ENCODE measurements at places on chromosomes 2 and 18.

DNA sequence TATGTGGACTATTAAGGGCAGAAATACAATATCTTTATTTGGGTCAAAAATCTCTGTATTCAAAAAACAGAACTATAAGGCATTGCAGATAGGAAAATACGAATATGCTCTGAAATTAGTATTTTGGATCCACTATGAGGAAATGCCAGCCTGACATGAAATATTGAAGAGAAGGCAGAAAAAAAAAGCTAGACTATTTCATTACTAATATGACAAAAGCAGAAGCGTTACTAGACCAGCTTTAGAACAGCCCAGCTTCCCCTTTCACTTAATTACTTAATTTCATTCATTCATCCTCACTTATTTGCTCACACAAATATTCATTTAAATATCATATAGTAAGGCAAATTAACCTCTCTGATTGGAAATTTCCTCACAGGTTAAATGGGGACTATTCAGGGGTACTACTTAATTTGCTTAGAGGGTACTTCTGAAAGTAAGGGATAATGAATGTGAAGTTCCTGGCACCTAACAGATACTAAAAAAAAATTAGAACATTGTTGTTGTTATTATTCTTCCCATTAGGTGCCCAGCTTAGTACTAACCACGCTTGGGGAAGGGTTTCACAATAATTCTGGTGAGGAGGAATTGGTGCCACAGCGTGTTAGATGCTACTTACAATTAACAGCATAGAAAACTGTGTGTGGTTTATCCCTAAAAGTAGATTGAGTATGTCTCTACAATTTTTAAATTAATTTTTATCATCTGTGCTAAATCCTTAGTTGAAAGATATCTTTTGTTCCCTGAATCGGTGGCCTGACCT, 71.1 kb upstream of the CTLA4 start:
- no peak for DNase-seq

- no peak for DNase-seq
These were observed 23.0 kb upstream of the CEP68 start for GRCh38 chr2:65033178-65033577.

- DNase-seq = no peak
These were observed at the start of gene DPP10 for GRCh38 chr2:114442510-114442909. TSS of gene DPP10 (plus strand) at chr2:114442641.

DNA sequence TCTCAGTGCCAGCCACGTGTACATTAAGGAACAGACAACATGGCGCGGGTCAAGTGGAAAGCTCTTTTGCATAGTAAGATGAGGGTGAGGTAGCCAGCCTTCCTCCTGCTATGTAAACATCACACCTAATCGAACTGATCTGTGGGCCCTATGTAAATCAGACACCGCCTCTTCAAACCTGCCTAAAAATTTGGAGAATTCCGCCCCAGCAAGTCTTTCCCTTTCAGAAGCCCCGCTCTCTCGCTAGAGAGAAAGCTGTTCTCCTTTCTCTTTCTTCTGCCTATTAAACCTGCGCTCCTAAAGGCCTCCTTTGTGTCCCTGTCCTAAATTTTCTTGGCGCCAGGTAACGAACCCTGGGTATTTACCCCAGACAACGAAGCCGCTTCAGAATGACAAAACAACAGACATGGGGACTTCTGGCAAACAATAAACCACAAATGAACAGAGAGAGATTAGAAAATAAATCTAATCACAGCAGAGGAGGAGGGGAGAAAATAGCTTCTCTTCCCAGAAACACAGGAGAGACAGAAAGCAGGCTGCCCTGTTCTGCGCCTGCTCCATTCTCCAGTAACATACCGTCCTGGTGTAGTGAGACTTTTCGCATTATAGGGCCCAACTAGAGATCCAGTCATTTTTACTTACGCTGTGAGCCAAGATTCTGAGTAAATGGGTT, 31.9 kb upstream of the CYP1B1 start:
- DNase-seq = no peak

DNA sequence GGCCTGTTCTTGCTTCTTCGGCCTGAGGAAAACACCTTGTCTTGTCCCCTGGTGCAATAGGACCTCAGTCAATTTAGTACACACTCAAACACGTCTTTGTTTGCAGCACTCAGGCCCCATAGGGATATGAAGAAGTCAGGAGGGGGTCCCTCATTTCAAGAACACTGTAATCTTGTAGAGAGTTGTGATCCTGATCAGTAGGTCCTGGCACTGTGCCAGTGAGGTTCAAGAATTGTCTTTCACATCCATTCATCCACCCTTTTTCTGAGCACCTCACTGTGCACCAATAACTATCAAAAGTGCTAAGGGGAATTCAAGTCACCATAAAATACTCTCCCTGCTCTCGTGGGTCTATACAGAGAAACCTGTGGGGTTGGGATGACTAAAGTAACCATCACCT, 131.4 kb upstream of the LHCGR start:
- no peak for DNase-seq

DNA sequence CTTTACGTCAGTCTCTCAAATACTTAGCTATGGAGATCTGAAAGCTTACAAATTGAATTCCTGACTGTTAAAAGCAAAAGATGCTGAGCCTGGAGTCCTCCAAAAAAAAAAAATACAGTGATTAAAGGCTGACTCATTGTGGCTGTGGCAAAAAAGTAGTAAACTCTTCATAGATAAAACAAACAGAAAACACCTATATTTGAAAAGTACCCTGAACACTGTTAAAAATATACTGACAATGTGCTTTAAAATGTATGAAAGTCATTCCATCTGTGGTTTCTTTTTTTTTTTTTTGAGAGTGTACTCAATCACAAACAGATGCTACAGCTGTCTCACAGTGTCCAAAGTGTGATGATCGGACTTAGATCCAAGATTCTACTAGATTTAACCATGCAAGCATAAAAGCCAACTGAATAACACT, 267.6 kb upstream of the CYP26B1 start:
- DNase-seq = no peak

DNA sequence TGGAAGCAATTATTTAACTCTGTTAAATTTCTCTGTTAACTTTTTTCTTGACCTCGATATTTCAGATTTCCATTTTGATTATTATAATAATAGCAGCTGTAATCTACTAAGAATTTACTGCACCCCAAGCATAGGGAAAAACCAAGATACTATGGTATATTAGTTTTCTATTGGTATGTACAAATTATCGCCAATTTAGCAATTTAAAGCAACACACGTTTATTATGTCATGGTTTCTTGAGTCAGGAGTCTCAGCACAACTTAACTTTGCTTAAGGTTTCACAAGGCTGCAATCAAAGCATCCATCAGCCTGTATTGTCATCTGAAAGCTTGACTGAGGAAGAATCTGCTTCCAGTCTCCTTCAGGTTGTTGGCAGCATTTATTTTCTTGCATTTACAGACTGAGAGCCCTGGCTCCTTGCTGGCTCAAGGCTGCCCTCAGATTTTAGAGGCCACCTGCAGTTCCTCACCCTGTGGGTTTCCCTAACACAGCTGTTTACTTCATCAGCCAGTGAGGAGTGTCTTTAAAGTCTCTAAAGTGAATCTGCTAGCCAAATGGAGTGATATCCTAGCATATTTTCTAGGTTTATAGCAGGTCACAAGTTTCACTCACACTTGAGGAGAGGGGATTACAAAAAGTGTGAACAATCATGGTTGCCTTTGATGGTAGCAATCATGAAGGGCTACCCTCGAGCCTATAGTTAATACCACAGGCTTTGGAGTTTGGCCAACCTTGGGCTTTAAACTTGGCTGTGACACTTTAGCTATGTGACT, 4.4 kb upstream of the VPS54 start:
- DNase-seq = no peak

- DNase-seq = no peak
These were observed 166.9 kb upstream of the KLF7 start for GRCh38 chr2:207332480-207333212.

DNA sequence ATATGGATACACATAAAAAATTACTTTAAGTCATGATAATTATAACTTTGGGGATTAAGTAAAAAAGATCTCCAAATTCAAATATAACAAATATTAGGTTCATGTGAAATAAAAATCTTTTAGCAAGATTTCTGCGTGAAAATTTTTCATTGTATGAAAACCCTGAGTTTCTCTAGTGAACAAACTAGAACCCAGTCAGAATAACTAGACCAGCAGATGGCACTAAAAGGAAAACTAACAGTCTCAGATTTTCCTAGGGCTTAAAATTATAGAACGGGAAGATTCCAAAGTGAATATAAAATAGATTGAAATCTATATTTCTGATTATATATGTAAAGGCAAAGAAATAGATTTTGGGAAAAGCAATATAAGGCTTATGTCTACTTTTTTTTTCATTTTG, 43.3 kb downstream of the TMEM200C start:
- DNase-seq = no peak

- DNase-seq = no peak
These were observed 100.9 kb downstream of the DPP10 start for GRCh38 chr2:114543236-114543766.

DNA sequence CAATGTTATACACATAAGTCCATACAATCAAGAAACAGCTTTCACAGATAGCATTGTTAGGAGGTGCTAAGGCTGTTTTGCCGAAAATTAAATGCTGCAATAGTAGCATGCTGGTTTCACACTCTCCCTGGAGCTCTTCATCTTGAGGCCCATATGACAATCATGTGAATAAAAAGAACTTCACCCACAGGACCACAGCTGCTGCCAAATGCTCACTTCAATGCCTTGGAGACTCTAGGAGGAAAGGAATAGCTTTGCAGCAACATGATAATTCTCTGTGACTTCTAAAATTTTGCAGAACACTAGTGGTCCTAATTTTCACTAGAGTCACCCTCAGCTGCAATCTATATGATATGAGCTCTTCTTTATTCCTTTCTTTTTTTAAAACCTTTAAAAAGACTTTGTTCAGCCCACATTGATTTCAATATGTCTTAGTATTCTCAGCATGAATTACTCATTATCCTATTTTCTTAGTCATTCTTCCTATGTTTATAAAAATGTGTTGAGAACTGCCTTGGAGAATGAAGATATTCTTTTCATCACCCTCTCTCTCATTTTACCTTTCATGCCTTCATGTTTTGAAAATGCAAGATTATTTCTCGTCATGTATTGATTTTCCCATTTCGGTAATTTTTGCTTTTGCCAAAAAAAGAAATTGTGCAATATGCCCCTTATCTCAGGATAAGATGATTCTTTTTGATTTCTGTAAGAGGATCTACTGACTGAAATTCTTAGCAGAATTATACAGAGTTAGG, 108.2 kb downstream of the PDE1A start:
- no peak for DNase-seq

DNA sequence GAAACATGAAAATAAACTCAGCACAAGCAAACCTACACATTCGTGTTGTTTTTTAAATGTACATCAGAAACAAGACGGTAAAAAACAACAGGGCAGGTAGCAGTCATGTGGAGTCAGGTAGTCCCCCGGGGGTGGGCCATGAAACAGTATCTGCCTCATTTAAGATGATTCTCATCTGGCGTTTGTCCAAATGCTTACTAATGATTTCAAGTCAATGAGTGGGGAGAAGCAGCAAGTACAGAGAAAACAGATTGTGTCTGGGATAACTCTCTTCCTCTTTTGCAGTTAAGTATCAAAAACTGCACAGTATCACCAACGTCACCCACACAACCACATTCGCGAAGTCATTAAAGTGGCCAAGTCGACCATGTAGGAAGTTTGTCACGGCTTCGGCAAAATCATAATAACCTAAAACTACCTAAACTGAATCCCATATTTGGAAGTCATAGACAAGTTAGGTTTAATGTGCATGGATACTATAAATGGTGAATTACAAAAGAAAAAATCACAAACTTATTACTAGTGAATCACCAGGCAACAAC, 1.3 kb downstream of the LAPTM4A start:
- peak; percentile 13 for DNase-seq

DNA sequence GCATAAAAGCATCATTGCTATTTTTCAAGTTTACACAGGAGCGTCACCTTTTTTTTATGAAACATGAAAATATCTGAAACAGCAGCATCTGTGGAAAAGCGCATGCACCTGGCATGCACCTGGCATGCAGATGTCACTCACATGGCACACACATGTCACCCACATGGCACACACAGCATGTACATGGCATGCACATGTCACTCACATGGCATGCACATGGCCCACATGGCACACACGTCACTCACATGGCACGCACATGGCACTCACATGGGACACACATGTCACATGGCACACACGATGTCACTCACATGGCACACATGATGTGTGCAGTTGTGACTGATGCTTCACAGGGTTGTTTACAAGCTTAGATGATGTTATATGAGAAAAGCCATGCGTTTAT, 188.0 kb downstream of the ZNF407 start:
- no peak for DNase-seq

DNA sequence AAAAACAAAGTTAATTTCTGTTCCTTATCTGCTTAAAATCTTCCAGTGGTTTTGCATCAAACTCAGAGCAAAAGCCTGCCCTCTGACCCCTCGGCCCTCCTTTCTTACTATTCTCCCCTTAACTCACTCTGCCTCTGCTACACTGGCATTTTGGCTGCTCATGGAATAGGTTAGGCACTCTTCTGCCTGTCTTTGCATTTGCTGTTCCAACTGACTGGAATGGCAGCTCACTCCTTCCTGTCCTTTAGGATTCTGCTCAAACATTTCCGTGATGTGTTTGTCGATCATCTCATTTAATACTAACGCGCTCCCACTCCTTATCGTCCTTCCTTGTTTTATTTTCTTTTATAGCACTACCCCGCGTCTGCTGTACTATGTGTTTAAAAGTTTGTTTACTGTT, 815 bp downstream of the CEBPZ start:
- DNase-seq = no peak

DNA sequence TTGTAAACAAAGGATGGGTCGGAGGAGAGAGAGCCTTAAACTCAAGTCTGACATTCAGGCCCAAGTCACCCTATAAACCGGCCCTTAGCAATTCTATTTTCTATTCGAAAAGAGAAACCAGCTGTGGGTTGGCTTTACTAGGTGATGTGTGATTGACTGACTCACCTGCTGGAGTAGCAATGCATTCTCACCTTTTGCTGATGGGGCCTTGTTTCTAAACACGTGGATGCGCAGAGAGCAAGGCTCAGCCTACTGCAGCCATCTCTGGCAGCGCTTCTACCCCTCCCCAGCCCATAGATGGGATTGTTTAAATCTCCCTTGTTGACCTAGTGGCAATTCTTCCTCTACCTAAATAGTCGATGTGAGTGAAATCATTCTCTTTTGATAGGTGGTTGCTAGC, 138.5 kb downstream of the MEIS1 start:
- DNase-seq = no peak

GRCh38 chr2:146677280-146677679, 1167.5 kb upstream of the ACVR2A start:
- no peak for DNase-seq

- no peak for DNase-seq
These were observed 61.3 kb downstream of the NUP35 start for GRCh38 chr2:183185534-183185933.

DNA sequence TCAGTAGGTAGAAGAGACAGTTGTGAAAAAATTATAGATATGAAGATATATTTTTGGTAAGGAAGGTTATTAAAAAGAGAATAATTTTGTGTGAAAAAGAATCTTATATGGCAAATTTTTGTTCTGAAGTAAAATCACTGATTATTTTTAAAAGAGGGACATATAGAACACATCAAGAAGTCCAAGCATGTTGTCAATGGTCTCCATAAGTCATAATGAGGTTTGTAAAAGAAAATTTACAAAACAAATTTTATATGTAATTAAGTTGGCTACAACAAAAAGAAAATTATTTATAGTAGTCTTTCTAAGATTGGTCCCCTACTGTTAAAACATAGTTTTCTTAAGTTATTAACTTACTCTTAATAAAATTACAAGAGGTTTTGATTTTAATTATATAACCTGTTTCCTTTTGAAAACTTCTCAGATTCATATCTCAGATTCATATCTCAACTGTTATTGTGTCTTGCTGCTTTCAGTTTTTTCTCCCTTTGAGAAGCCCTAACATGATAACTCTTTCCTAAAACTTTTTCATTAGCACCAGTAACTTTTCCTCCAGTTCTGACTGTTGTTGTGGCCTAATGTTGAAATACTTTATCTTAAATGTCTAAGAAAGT, 81.2 kb downstream of the SH3YL1 start:
- no peak for DNase-seq

Measured in NCI-H1930 (cell line).